Left lobe of liver (tissue), 2 donors: ENCODE measurements at places on chromosomes 5 and 9. TPM values are rescaled to one million over a fixed set of nuclear protein-coding genes. Genes with fewer than 3 reads are reported as not detected.

Gene ZDHHC11
- total RNA-seq, result 19.1 TPM

GRCh38 chr9:133701981-133702797 is 36.0 kb downstream of the SARDH start:
- DNase-seq, result no peak

DNA sequence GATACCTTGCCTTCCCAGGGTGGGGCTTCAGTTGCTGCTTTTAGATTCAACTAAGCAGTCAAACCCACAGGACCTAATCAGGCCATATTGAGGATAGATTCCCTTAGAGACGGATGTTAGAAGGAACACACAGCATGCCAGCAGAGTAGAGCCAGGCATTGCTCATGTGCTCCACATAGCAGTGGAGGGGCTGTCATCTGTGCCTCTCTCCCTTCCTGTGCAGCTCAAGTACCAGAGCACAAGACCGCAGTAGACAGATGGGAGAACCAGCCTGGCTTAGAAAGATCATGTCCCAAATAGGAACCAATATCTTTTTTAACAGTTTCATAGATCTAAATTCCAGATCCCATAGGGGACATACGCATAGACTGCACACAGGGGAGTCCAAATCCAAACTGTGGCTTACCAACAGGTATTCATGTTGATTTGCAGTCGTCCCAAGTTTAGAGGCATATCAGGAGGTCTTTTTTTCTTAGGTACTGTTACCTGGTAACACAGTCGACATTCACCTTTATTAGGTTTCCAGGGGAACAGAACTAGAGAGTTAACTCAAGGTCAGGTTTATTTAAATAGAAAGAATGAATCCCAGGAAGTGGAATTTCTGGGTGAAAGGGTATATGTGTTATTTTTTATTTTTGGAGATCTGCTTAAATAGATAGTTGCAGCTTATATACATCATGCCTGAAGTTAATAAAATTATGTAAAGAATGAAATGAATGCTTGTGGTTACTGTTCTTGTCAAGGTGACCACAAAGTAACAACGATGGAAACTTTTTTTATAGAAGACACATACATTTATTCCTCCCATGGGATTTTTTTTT is 43.5 kb upstream of the PCAT7 start:
- DNase-seq, result no peak

DNA sequence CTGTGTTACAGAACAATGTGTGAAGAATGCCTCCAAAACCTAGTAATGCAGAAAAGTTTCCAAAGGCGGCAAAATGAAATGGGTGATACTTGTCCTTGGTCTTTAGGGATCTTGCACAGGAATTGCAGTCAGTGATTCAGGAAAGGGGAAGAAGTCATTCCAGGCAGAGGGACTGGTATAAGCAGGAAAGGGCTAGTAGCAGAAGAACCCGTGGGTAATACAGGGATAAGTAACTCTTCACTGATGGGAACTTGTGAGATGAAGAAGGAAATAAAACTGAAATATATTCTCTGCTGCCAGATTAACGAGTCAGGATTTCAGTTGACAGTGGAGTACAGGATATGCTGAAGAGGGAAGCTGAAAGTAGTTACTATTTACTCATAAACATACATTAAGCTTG is 1.2 kb downstream of the SRFBP1 start:
- DNase-seq, result no peak

Gene SPRY4
- total RNA-seq, result 6.9 TPM

- no peak for DNase-seq
These were observed 359.0 kb upstream of the DMAC1 start for GRCh38 chr9:8158574-8158973.

DNA sequence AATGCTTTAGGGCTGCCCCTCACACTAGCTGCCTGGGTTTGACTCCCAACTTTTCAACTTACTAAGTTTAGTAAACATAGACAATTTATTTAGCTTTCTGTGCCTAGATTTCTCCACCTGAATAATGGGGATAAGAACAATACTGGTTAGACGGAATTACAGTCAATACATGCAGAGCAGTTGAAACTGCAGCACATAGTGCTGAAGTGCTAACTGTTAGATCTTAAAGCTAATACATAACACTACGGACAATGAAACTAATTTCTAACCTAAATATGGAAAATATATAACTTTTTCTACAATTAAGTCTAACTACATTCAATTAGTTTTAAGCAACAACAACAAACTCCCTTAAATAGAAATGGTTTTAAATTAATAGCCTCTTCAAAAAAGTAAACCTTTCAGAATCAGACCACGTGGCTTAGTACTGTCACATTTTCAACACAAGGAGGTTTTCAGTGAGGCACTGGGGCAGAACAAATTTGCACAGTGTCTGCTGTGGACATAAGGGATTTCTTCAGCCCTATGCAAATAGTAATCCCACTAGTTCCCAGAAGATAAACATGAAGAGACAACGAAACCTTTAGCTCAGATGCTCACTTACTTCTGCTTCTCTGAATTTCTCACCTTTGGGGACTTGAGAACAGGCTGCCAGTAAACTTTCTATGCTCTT is 293.4 kb downstream of the EDIL3 start:
- no peak for DNase-seq

- DNase-seq, result no peak
These were observed 122.0 kb downstream of the BOD1 start for GRCh38 chr5:173494446-173494845.

- peak; percentile 37 for DNase-seq
These were observed 34.5 kb upstream of the ORM1 start for GRCh38 chr9:114288193-114289091.
